ENCODE measurements at places on chromosomes 13 and 19.
A peak's percentile ranks its signal among the peaks of the same experiment; 100 is the strongest.

- DNase-seq: peak; percentile 14
Measured at GRCh38 chr19:56309511-56310185, 5.0 kb downstream of the ZSCAN5A start.

- DNase-seq: no peak
Measured at GRCh38 chr19:20078581-20079031, 806 bp downstream of the ZNF90 start.

DNA sequence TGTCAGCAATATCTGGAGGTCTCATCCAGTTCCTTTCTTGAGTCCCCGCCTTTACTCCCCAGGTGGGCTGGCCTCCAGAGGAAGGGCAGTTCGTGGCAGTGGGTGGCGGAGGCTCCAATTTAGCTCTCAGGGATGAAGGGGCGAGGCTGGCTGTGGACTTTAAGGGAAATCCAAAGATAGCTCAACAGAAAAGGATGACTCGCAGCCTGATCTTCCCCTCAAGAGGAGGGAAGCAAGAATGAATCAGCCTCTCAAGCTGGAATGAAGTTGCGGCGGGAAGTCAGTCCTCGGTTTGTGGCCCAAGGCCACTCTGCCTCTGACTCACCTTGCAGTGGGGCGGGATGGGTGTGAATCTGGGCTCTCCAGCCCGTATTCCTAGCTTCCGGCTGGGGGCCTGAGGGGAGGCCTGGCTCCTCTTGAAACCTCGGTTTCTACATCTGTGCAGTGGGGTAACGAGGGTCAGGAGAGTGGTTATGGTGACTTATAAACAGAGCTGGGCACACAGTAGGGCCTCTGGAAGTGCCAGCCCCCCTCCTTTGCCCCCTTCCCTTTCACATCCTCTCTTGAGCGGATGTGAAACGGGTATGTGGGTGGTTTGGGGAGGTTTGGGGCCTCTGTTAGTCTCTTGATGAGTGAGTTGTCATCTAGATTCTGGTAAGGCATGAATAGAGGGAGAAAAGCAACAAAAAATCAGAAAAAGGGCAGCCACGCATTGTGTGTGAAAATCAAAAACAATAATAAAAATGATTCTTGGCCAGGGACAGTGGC, 10.5 kb upstream of the SMG9 start:
- no peak for DNase-seq

DNA sequence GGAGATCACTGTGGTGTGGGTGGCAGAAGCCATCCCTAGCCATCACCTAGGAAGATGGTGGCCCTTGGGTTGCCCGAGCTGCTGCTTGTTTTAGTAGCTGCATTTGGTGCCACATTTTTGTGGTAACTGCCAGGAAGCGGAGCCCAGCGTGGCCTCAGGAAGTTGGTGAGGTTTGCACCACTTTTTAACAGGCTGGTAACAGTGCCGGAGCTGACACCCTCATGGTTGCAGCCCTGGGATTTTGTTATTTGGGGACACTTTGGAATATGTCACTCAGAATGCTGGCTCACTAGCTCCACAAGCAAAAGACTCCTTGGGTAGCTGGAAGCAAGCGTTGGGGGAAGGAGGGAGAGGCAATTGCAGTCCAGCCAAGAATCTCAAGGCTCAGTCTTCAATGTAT, 22.1 kb downstream of the ACTN4 start:
- no peak for DNase-seq

DNA sequence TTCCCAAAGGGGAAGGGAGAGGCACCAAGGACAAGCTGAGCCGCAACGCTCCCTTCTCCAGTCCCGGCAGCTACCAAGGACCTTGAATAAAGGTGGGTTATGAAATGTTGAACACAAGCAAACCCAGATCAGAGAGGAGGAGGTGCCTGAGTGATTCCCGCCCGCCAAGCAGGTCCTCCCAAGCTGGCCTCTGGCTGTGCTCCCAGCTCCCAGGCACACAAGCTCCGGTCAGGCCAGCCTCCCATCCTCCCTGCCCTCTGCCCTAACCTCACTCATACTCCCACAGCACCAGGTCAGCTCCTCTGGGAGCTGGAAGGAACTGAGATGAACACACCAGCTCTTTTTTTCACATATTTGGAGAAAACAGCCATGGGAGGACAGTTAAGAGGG, 3.7 kb downstream of the NAPA start:
- no peak for DNase-seq

GRCh38 chr19:38047641-38048040, 140.6 kb downstream of the SIPA1L3 start:
- no peak for DNase-seq

- DNase-seq: no peak
Measured at GRCh38 chr19:14177496-14178074, 28.4 kb downstream of the ADGRL1 start.

DNA sequence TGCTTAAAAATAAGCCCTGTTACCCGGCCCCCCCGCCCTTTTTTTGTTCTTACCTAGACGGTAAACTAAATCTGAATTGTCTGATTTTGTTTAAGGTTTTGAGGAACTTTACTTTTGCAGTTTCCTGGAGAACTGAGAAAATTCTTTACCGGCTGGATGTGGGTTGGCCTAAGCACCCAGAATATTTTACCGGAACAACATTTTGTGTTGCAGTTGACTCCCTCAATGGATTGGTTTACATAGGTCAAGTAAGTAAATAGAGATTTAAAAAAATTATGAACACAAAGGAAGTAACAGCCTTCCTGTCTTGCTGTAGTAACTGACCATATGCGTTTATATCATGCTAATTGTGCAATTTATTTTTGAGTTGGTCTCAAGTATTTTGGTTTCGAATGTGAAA, 785 bp downstream of the NHLRC3 start:
- no peak for DNase-seq

- DNase-seq: no peak
Measured at GRCh38 chr13:34430294-34430693, 511.8 kb upstream of the NBEA start.

- peak; percentile 18 for DNase-seq
Measured at GRCh38 chr13:86870444-86870843, 800.7 kb upstream of the SLITRK5 start.

Data from HAP-1 (cell line).